Large intestine (tissue), 12 donors: ENCODE measurements at places on chromosomes 1 and 21. TPM values are rescaled to one million over a fixed set of nuclear protein-coding genes. Genes with fewer than 3 reads are reported as not detected.

GRCh38 chr1:1212780-1213344 lies 1.1 kb downstream of the TNFRSF4 start:
- no peak for DNase-seq

Gene TAF13
- polyA plus RNA-seq = 43.0 TPM

DNA sequence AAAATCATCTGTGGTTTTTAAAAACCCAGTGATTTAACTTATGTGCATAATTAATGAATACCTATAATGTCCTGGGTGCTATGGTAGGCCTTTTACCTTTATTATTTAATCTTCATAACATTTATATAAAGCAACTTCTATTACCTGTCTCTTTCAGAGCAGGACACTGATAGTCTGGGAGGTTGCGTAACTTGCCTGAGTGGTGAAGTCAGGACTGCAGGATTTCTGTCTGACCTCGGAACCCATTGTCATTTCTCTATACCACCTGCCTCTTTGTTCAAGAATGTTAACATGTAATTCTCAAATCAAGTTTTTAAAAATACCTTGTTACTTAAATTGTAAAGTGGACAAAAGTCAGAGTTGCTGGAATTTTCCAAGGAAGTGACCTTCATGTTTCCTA lies 41.0 kb upstream of the BACH1 start:
- DNase-seq = no peak

Gene PSRC1
- polyA plus RNA-seq = 12.9 TPM

- DNase-seq = peak; percentile 31
Observed at GRCh38 chr1:57599236-57599994, 175.6 kb upstream of the DAB1 start.

Gene KRTAP11-1
- polyA plus RNA-seq = not detected

DNA sequence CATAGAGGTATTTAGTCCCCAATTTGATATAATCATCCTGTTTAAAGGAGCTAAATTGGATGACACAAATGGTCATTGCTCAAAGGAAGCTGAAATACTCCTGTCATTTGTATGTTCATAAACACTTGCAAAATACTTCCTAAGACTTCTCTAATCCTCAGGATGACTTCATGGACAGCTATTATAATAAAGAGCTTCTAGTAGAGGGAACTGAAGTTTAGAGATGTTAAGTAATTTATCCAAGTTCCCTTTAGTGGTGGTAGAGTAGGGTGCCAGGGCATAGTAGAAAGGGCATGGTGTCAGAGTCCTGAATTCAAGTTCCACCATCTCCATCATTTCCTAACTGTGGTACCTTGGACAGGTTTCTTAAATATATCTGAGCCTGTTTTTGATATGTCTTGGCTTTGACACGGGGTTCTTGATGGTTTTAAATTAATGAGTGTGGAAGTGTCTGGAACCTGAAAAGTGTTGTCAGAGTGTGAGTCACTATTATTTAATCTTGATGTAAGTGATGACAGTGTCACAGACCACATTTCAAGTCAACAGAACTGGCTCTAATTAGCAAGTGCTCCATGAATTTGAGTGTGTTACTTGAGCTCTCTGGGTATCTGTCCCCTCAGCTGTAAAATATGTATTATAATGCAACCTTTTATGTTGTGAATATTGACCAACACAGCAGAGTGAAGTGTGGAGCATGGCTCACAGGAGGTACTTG lies 12.1 kb upstream of the GBP6 start:
- DNase-seq = no peak

GRCh38 chr1:246595146-246595545 lies 28.9 kb downstream of the CNST start:
- no peak for DNase-seq

GRCh38 chr1:44037154-44037553 lies 5.9 kb upstream of the SLC6A9 start:
- DNase-seq = no peak

Gene TSPEAR
- polyA plus RNA-seq = 0.55 TPM

DNA sequence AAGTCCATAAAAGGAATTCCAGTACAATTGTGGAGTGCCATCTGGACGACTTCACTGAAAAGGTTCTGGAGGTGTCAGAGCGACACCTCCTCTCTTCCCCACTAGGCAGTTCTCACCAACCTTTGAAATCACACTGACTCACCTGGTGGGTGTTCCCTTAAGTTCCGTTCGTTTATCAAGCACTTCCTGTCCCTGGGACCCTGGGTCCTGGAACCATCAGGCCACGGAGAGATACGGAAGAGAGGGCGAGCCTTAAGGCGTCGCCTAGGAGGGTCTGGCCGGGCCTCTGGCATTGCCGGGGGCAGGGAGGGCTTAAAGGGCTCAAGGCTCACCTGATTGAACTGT lies 317 bp downstream of the SPAG17 start:
- DNase-seq = no peak
